Stimulated activated CD4-positive, alpha-beta T cell treated with anti-CD3 and anti-CD28 coated beads, Interleukin-2, amount 100 ng/mL, for 24 hours (primary cell): ENCODE measurements at places on chromosomes 3 and 15.

DNA sequence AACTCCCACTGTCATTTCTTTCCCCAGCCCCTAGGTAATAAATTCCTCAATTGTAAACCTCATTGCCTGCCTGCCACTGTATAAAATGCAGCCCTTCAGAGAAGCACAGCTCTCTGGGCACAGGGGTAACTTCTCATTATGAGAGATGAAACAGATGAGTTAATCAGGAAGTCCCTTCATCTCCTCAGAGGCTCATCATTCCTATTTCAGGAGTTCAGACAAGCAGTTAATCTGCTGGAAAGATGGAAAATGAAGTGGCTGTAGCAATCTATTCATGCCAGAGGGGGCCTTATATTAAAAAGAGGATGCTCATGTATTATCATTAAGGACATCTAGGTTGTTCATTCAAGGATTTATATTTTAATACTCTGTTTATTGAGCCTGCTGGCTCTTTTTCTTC is 519.5 kb upstream of the LMCD1 start:
- no peak for DNase-seq

DNA sequence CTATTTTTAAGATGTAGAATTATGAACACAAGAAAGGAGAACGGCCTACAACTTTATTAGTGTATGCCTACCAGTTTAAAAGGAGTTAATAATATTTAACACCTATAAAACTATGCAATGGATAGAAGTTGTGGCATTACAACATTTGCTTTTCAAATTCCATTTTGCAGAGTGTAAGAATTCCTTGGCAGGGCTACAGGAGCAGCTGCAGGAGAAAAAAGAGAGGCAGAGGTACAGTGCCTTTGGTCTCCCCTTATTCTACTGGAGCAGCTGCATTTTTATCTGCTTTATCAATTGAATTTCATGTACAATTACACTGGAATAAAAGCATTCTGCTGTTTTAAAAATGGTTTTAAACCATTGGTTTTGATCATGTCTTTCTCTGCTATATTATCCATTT is 145.7 kb upstream of the KCNH8 start:
- DNase-seq: no peak

GRCh38 chr3:32435911-32436815 is 44.5 kb downstream of the CMTM7 start:
- peak; percentile 17 for DNase-seq

DNA sequence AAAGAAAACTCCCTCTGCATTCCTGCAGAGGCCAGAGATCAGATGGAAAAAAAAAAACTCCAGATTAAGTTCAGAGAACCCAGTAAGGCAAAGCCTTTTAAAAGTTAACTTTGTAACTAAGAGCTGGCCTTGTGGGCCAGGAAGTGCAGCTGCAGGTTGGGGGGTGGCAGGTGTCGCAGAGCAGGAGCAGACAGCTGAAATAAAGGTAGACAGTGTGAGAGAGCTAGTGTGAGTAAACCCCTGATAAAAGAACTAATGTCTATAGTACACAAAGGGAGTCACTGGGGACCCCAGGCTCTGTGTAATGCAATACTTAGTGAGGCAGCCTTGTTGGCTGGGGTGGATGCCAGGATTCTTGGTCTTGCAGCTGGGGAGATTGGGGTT is 42.1 kb downstream of the PPCDC start:
- DNase-seq: no peak

DNA sequence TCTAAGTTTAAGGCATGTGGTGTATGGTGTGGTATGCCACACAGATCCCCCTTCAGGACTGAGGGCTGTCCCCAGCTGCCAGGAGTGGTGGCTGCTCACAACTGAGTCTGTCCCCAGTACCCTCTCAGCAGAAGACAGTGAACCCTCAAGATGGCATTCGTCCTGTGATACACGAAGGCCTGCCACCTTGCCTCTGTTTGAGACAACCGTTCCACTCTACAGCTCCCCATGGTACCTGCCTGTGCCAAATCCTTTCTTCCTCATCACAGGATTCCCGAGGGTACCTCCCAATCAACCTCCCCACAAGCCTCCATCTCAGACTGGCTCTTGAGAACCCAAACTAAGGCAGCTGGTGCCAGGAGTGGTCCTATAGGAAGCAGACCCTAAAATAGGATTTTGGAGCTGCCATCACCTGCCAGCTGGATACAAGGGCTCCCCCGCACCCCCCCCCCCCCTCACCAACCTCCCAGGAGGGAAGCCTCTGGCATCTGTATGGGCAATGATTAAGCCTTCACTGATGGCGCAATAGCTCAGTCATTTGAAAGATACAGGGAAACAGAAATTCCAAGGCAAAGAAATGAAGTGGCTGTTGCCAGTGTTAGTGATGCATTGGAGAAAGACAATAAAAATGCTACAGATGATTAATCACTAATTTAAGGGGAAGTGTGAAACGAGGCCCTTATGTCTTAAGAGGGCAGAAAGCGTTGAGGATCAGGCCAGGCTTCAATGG is 230.0 kb upstream of the LYSMD4 start:
- DNase-seq: no peak

GRCh38 chr15:43934480-43934879 is 107.7 kb downstream of the WDR76 start:
- no peak for DNase-seq

DNA sequence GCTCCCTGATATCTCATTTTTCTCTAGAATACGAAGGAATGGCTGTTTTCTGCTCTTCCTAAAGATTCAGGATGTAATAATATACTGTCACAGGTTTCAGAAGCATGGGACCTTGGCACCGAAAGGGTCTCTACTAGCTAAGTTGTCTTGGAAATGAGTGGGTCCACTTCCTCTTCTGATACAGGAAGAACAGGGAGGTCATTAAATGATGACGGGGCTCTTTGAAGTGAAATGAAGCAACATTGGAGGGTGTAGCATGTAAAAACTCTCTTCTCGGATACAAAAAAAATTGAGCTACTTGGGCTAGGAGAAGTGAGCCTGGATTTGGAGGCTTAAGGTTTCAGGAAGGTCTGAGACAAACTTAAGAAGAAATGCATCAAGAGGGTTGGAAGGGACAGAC is 349.8 kb upstream of the TPRG1 start:
- no peak for DNase-seq

DNA sequence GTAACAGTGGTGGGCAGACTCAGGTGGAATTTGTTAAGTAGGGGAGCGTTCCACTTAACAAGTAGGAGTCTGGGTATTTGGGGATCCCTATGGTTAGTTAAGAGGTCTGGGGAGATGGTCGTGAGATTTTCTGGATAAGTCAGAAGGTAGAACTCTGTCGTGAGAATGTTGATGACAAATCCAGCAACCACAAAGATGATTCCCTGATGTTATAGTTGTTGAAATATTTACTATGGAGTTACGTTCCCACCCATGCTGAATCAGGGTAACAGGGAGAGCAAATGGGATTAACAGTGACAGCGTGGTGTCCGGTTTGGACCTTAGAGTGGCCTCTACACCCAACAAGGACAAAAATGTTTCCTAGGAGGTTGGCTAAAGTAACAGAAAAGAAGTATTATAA is 110.8 kb downstream of the MFSD1 start:
- DNase-seq: no peak

DNA sequence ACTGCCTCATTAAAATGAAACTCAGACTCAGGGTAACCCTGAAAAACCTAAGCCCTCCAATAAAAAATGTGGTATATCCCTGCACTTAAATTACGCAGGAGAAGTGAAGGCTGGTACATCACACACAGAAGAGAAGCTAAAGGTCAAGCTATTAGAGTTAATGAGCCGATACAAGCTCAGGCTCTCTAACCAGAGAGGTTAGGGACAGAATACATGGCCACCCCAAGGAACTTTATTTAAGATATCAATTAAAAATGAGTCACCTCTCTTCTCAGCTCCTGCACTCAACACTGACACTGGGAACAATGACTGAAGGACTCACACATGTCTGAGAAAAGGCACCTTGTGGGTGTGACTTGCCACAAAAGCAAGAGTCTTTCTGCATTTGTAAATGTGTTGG is 800.6 kb upstream of the CFAP20DC start:
- DNase-seq: no peak

DNA sequence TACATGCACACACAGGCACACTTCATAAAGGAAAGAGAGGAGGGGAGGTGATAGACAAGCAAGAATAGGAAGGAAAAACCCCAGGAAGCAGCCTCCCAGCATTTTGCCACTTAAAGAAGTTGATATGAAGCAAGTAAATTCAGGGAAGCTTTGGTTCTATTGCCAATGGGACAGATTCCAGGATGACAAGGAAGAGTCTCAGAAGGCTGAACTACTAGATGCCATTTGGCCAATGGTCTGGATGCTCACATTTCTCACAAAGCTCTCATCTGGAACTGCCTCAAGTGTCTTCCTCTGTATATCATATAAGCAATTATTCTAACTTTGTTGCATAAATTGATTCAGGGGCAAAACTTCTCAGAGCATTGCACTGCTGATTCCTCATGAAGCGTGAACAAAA is 78.8 kb upstream of the STRIT1 start:
- DNase-seq: no peak

DNA sequence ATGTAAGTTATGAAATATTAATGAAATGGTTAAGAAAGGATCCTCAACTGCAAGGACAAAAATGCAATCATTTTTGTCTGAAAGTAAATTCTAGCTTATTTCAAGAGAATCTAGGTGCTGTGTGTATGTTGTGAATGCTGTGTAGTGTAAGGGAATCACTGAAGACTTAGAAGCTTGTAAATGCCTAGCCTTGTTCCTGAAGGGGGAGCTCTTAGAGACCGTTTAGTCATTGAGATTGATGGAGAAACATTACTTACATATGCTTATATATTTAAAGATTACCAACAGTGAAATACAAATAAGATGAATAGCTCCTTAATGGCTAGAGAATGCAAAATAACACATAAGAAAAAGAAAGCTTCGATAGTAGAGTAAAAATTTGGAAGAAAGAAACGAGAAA is 67.9 kb downstream of the CNTN4 start:
- DNase-seq: no peak

- DNase-seq: no peak
These were observed 49.8 kb downstream of the USP50 start for GRCh38 chr15:50496692-50497091.

GRCh38 chr3:143977341-143978262 is 6.0 kb downstream of the DIPK2A start:
- DNase-seq: no peak

DNA sequence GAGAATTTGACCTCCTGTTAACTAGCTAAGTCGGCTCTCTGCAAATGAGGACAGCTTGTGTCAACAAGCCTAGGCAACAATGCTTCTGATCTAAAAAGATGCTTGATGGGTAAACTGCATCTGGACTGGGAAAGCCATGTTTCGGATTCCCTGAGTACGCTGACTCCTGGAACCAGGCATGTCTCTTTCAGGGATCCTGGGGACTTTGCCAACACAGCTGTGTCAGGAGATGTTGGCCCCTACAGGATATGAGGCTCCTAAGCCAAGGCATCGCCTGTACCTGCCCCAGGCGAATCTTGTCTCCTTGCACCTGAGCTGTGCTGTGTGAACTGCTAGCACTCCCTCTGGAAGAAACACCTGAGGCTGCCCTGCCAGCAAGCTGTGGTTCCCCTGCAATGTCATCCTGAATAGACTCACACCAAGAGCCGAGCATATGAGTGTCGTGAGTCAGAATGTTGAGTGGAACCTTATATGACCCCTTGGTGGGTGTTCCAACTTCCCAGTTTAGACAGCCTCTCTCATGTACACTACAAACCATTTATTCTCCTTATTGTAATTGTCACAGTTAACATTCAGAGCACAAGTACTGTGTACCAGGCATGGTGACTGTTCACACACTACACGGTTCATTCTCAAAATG is 17.0 kb downstream of the EOGT start:
- DNase-seq: no peak

DNA sequence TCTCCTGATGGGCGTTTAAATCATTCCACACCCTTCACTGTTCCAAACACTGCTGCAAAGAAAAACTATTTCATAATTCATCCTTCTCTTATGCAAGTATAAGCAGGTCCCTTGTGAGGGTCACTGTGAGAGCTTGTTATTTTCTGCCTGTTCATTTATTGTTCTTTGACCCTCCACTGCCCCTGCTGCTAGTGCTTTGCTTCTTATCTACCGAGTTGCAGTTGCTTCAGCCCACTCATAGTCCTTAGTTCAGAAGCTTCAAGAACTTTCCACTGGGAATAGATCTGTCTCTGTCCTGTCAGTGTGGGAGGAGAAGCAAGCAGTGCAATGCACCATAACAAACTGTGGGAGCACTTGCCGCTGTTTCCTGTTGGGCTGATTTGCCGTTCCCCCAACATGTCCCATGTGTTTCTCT is 39.8 kb downstream of the RIOX2 start:
- no peak for DNase-seq

- no peak for DNase-seq
These were observed 26.8 kb downstream of the STARD5 start for GRCh38 chr15:81297147-81297572.

- no peak for DNase-seq
These were observed 57.4 kb upstream of the PPARG start for GRCh38 chr3:12231431-12231830.

DNA sequence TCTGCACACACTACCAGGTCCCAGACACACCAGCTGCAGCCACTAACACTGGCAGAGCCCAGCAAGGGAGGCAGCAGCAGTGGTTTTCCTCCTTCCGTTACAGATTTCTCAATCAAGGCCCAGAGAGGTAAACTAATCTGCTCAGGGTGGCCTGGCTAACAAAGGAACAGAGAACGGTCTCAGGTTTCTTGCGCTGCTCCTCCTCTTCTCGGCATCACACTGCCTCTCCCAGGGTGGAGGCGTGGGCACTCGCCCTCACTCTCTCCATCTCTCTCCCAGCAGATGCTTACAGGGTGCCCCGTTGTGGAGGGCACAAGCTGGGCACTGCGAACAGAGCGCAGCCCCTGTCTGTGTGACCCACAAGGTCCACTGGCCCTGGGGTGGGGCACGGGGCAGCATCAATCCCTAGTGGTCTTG is 228.7 kb downstream of the VPS13C start:
- DNase-seq: no peak
